ENCODE measurements at places on chromosomes 7 and 10.

GRCh38 chr7:102410123-102410522 is 14.0 kb downstream of the PRKRIP1 start:
- DNase-seq, result no peak

DNA sequence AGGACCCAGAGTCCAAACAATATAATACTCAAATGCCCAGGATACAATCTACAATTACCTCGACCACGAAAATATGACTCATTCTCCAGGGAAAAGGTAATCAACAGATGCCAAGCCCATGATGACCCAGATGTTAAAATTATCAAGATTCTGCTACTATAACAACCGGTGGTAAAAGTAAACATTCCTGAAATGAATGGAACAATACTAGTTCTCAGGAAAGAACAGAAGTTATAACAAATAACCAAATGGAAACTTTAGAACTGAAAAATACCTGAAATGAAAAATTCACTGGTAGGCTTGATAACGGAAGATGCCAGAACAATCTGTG is 34.1 kb upstream of the GUSB start:
- no peak for DNase-seq

GRCh38 chr7:106433377-106433776 is 148.6 kb upstream of the NAMPT start:
- DNase-seq, result no peak

- no peak for DNase-seq
Observed at GRCh38 chr10:63209705-63210104, 76.6 kb downstream of the NRBF2 start.

GRCh38 chr10:10745291-10745690 is 272.4 kb upstream of the CELF2 start:
- DNase-seq, result no peak

DNA sequence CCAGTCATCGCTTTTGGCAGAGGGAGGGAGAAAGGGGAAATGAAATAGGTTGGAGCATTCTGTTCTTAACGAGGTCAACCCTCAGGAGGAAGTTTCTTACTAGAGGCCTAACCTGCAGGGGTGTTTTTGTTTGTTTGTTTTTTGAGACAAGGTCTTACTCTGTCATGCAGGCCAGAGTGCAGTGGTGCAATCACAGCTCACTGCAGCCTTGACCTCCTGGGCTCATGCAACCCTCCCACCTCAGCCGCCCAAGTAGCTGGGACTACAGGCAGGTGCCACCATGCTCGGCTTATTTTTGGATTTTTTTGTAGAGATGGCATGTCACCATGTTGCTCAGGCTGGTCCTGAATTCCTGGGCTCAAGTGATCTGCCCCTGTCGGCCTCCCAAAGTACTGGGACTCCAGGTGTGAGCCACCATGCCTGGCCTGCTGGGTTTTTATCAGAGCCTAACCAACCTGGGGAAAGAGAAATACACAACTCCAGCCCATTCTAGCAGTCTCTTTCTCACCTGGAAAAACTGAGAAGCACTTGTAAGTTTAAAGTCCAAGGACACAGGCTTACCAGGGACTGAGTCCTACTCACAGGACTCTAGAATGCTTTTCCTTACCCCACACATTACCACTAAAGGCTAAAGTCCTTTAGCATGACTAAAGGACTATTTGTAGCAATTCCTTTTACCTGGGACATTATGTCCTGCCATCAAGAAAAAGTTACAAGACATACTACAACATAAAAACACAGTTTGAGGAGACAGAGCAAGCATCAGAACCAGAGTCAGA is 101.0 kb upstream of the EGFR start:
- no peak for DNase-seq

- DNase-seq, result no peak
Observed at GRCh38 chr7:42133321-42133720, 103.7 kb downstream of the GLI3 start.

GRCh38 chr10:17452060-17452841 is 2.1 kb downstream of the ST8SIA6 start:
- DNase-seq, result no peak

- no peak for DNase-seq
Observed at GRCh38 chr7:125526092-125526491, 596.5 kb upstream of the POT1 start.

- no peak for DNase-seq
Observed at GRCh38 chr7:151839451-151839921, 37.4 kb downstream of the PRKAG2 start.

- DNase-seq, result no peak
Observed at GRCh38 chr10:119769886-119770285, 44.0 kb downstream of the INPP5F start.

GRCh38 chr7:68433462-68434070 is 1164.7 kb upstream of the AUTS2 start:
- DNase-seq, result no peak

DNA sequence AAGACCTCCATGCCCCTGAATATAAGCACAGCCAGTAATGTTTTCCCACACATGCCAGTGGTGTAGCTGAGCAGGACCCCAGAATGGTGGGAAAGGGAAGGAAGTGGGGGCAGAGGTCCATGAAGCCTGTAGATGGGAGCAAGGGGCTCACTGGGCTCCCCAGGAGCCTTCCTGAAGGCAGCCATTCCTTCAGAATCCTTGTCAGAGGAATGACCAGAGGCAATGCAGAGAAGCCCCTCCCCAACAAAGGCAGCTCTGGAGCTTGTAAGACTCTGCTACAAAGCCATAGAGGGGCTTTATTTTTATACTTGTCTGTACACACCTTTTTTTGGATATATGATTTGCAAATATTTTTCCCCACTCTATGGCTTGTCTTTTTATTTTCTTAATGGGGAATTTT is 165.0 kb upstream of the TCF7L2 start:
- DNase-seq, result no peak

GRCh38 chr10:110495731-110496552 is 1.8 kb upstream of the DUSP5 start:
- no peak for DNase-seq

DNA sequence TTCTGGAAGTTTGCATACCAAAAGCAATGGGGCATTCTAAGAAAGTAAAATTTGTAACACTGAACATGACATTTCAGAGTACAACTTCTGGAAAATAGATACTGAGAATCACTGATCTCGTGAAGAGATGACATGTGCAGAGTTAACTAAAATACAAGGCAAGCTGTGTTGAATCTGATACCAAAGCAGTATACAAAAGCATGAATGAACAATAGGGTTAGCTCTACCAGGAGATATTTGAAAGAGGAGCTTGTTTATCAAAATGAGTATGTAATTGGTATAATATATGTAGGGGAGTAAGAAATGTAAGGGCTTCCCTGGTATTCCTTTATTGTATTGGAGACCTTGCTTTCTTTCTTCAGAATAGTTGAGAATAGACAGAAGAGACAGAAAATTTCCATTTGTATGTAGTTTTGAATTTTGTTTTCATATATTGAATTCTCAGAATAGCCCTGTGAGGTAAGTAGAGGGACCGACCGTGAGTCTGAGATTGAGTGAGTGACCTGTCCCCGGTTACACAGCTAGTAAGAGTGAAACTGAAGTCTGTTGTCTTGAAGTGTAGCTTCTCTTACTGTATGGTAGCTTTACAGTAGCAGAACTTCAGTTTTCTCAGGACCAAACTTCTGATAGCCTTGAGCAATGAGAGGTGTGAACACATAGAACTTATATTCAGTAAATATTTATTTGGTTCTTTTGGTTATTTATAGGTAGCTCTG is 5.0 kb downstream of the HBP1 start:
- no peak for DNase-seq

GRCh38 chr7:156151078-156151477 is 338.8 kb upstream of the SHH start:
- no peak for DNase-seq

DNA sequence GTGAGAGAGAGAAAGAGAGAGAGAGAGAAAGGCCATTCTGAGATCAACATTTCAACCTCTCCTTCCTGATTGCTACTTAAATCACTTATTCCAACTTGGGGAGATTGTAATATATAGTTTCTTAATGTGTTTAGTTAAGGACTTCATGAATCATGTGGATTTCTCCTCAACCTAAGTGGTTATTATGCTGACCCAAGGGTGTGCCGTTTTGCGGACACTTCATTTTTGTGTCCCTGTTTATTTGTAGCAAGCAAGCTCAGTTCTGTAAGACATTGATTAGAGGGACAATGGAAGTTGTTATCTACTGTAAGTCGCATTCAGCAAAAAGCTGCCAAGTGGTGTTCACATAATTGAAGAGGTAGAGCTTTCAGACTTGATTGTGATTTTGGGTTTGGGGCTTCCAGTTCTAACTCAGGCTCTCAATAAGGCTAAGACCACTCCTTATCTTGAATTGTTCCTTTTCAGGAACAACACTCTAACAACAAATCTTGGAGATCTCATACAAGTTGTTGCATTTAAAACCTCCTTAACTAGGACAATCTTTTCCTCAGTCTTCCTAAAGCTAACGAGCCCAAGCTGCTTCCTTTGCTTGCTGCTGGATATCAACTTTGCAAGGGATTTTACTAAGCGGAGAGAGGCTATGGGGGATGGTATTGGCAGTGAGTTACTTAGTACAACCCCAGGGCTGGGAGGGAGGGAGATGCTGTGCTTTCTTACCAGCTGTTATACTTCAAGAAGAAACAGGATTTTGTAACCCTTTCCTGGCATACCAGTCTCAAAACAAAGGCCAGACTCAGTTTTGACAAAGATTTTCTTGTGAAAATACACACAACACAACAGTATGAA is 19.8 kb upstream of the COL1A2 start:
- DNase-seq, result no peak

DNA sequence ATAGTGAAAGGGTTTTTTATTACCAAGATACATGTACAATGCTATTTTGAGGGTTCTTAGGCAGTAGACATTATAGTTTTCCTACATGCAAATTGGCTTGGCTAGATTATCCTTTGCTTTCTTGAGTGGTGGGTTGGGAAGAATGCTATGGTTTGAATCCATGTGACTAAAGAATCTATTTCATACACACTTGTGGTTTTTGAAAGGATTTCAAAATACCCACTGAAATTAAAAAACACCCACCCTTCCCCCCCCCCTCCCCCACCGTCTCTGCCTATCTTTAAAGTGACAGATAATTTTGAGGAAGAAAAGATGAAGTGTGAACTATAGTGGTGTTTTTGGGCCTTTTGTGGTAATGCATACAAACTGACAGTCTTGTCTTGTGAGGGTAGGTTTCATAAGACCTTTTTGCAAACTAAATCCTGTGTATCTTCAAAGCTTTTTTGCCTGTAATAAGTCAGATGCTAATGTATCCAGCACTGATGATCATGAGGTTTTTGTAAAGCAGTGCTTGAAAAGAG is 90.9 kb downstream of the TPST1 start:
- DNase-seq, result no peak

- DNase-seq, result peak; percentile 24
Observed at GRCh38 chr10:88851706-88852105, at the start of gene ANKRD22. ANKRD22 (minus strand) TSS chr10:88851844; CDS start chr10:88851607, 237 bp downstream.

DNA sequence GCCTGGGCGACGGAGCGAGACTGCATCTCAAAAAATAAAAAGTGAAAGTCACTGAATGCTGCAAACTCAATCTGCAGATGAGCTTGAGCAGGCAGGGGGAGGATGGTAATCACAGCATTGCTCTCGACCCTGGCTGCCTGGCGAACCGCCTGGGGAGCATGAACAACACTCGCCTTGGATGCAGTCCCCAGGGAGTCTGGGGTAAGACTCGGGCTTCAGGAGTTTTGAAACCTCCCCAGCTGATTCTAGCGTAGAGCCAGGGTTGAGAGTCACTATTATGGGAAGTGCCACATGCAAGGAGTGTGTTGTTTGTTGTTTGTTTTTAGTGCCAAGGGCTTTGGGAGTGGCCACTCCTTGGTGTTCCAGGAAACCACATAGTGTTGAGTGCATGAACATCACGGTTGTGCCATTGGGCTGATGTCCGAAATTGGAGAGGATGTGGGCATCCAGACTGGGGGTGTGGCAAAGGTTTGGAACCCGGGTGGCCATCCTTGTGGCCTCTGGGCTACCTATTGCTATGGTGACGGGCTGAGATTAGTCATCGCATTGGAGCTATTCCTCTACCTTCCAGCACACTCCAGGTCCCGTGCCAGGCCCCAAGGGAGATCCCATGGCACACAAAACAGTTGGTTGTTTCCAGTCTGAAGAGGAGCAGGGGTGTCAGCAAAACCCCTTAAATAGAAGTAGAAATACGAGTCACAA is 92.6 kb downstream of the RGS10 start:
- peak; percentile 35 for DNase-seq

DNA sequence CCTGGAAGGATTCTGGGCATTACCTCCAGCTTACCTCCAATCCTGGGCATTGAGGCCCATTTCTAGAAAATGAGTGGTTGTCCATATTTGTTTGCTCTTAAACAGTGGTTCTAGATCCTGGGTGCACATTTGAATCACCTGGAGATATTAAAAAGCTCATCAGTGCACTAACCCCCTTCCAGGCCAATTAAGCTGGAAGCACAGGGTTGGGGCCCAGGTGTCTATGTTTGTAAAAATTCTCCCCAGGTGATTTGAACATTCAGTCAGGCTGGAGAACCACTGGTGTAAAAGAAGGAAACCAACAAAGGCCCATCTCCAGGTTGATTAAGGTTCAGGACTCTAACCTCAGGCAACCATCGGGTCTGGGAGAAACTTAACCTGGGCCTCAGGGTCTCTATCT is 102.6 kb upstream of the NANOS1 start:
- no peak for DNase-seq

GRCh38 chr7:151520419-151521261 is 945 bp upstream of the RHEB start:
- DNase-seq, result peak; percentile 38

- no peak for DNase-seq
Observed at GRCh38 chr10:78893217-78893616, 175.5 kb upstream of the ZMIZ1 start.

GRCh38 chr7:69657985-69658384 is 59.7 kb downstream of the AUTS2 start:
- DNase-seq, result no peak

DNA sequence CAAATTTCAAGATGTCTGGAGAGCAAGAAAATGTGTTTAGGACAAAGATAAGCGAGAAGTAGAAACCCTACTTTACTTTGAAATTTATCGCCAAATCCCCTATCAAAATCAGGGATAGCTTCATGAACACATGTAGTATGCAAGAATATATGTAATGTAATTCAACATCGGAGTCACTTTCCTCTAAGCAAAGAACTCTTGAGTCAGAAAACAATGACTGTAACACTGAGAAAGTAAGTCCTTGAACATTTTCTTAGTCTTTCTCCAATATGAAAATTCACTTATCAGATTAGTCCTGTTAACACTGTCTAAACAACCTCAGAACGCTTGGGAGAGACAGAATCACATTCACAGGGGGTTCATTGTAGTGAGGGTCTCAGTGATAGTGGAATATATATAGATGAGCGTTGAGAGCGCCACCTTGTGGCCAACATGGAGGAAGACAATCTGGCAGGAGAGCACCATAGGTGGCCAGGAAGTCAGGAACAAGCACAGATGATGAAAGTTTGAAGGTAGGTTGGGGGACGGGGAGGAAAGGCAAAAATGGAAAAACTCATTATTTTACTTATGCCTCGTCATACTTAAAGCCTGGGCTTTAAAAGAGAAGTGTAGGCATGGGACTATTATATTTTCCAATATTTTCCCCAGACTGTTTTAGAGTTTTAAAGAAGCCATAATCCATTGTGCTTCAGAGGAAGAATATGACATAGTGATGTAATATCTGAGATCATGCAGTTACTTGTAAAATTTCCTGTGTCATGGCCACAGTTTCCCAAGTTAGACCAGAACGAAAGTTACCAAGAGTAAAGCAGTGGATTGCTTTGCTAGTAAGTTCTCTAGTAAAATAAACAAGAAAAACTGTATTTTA is 115.5 kb upstream of the GNAI1 start:
- peak; percentile 55 for DNase-seq

GRCh38 chr7:14073543-14073942 is 84.1 kb upstream of the ETV1 start:
- no peak for DNase-seq

- no peak for DNase-seq
Observed at GRCh38 chr7:118657391-118658005, 433.0 kb downstream of the ANKRD7 start.

Measured in NCI-H345 (cell line).